ENCODE measurements at places on chromosomes 12 and 14.
A peak's percentile ranks its signal among the peaks of the same experiment; 100 is the strongest.

DNA sequence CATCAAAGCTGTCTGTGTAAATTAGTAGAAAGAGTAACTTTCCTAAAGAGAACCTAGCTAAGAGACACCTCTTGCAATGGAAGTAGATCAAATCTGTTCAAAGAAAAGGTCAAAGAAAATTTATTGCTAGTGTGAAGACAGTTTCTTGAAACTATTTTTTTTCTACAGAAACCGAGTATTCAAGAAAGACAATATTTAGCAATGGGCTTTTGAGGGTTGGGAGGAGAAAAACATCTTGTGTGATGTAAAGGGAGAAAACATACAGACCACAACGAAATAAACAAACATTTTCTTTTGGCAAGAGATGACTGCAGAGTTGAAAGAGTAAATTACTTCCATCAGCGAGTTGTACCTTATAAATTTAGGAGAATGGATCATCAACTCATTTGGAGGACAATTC is 24.4 kb downstream of the NKX2-1 start:
- no peak for DNase-seq

DNA sequence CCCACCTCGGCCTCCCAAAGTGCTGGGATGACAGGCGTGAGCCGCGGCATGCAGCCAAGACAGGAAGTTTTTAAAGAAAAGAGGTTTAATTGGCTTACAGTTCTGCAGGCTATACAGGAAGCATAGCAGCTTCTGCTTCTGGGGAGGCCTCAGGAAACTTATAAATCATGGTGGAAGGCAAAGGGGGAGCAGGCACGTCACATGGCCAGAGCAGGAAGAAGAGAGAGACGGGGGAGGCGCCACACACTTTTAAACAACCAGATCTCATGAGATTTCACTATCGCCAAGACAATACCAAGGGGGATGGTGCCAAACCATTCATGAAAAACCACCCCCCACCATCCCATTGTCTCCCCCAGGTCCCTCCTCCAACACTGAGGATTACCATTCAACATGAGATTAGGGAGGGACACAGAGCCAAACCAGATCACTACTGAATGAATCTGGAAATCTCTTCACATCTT is 14.1 kb downstream of the CCDC63 start:
- DNase-seq = no peak

DNA sequence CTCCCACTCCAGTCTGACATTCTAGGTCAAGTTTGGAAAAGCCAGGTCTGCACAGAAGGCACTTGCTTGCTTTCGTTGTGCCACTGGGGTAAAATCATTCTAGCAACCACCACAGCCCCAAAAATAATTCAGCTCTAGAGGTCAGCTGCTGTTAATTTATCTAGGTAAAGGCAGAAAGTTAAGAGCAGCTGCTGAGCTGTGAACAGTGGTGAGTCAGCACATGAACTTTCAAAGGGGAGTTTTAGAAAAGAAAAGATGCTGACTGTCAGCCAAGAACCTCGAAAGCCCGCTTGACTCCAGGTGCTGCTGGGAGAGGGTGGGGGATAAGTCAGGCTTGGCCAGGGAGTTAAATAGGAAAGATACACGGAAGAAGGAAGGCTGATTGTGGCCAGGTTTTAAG is 12.7 kb downstream of the CCDC197 start:
- DNase-seq = no peak

DNA sequence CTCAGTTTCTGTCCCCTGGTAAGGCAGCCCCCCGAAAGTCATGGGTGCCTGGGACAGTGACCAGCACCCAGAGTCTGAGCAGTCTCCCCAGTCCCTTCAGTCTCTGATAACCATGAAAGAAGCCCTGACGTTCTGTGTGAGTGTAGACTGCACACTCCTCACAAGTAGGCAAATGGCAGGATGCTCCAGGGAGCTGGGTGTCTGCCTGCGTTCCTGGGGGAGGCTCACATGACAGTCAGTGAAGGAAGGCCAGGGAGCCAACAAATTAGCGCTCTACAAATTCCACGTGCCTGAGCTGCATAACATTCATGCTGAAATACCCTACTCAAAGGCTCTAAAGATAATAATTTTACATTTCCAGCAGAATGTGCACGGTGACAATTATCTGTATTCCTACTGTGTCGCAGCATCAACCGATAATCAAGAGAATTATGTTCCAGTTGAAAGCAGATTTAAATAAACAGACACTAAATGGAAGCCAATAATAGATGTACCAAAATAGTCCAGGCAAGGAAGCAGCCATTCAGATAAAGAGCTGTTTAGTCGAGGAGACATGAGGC is 56.3 kb downstream of the ASCL1 start:
- DNase-seq = peak; percentile 53

GRCh38 chr12:22797701-22798100 is 172.7 kb downstream of the ETNK1 start:
- no peak for DNase-seq

- DNase-seq = peak; percentile 90
Measured at GRCh38 chr12:55742719-55743405, at the start of gene GDF11. TSS of gene GDF11 (plus strand) at chr12:55743122. CDS start at chr12:55743317, 195 bp downstream.

GRCh38 chr12:109545826-109546225 is 27.5 kb downstream of the MMAB start:
- DNase-seq = no peak

DNA sequence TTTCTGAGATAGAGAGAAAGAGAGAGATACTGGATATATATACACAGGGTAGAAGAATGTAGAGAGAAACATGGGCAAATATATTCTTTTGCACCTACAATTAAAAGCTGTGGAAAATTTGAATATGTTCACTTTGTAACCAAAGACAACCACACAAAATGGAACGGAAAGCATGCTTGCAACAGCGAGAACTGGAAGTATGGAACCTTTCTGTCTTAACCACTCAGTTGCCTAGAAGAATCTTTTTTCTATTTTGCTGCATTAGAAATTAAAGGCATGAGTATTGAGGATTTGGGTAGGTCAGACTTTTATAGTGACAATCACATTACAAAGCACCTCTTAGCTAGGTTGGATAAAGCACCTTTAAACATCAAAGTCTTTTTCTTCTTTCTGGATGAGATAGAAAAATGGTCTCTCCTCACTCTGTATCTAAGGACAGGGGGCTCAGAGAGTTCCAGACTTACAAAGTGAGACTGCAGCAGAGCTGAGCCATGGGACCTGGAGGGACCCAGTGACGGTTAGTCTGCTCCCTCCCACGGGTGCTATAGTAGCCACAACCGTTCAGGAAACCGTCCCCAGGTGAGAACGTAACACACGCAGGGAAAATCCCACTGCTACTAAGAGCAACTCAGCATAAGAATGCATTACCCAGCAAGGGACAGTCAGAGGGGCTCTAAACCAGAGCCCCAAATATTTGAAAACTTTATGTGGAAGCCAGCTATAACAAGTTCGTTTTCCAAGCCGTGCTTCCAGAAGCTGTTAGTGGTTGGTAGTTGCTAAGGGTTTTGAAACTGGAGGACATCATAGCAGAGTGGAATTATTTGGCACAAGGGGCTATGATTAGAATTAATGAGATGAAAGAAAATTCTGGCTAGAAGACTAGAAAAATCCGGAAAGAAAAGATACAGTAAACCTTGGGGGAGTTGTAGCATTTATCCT is 97.1 kb downstream of the DAD1 start:
- no peak for DNase-seq

- DNase-seq = no peak
Measured at GRCh38 chr12:109621211-109621694, 47.7 kb downstream of the MVK start.

DNA sequence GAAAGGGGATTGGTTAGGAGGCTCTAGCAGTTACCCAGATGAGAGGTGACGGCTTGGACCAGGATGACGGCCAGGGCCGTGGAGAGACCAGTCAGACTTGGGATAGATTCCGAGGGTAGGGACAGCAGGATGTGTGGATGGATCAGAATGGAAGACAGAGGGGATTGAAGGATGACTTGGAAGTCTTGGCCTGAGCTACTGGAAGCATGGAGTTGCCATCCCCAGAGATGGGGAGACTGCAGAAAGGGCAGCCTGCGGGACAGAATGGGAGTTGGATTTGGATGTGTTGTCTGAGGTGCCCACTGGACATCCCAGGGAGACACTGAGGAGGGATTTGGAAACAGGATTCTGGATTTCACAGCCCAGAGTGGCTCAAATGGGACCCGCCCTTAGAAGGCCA is 102.3 kb downstream of the CALM1 start:
- no peak for DNase-seq

Data from BE2C (cell line).